ENCODE measurements at places on chromosomes 2 and 18.

GRCh38 chr2:163198007-163198406 lies 359.4 kb upstream of the KCNH7 start:
- DNase-seq, result no peak

GRCh38 chr2:88139203-88139702 lies 11.4 kb upstream of the FABP1 start:
- no peak for DNase-seq

DNA sequence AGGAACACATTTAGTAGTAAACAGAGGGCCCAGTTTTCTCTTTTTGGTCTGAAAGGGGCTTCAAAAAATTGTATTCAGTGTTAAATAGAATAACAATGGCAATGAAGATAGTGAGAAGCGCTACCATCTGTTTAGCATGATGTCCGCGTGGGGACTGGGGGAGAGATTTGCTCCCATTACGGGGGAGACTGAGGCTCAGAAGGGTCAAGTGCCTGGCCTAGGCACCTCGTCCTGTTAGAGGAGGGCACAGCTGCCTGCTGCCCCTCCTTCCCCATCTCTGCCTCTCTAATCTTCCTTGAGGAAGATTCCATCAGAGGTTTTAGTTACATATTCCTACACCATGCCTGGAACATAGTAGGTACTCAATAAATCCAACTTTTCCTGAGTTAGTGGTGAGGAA lies 10.1 kb upstream of the TMEM185B start:
- no peak for DNase-seq

GRCh38 chr2:235749771-235750160 lies 255.9 kb downstream of the AGAP1 start:
- DNase-seq, result no peak

DNA sequence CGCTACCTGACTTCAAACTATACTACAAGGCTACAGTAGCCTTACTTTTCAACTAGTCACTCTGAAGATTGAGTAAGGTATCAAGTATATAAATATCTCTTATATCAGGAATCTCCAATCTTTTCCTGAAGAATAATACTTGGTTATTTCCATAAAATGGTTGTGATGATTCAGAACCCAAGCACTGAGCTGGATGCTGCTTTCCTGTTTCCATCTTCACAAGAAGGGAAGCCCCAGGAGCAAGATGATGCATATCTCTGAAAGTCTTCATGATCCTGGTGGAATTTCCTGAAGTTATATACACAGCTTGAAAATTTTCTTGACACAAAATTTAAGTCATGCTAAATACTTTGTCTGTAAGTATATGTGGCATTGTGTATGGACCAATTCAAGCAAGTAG lies 243.9 kb upstream of the TANK start:
- no peak for DNase-seq

DNA sequence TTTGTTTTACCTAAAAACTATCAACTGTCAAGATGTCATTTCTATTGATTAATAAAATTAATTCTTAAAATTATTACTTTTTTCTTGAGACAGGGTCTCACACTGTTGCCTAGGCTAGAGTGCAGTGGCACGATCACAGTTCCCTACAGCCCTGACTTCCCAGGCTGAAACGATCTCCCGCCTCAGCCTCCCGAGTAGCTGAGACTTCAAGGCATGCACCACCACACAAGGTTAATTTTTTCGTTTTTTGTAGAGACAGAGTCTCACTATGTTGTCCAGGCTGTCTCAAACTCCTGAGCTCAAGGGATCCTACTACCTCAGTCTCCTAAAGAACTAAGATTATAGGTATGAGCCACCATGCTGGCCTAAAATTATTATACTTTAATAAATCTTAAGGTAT lies 18.7 kb downstream of the HNRNPLL start:
- DNase-seq, result no peak

- DNase-seq, result no peak
Observed at GRCh38 chr2:50720697-50721315, 311.1 kb downstream of the NRXN1 start.

- DNase-seq, result no peak
Observed at GRCh38 chr2:671787-672605, 5.2 kb downstream of the TMEM18 start.

DNA sequence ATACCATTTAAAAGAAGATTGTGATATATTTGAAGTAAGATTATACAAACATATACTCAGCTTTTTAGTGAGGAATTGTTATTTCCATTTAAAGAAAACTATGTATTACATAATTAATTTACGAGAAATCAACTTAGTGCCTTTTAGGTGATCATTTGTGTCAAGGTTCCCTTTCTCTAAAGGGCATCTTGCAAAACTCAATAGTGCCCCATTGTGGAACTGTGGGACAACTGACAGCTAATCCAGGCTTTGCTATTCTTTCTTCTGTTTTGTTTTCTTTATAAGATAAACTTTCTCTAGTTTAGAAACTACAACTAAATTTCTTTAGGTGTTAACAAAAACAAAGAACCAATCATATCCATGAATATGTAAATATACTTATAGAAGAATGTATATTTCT lies 24.3 kb upstream of the VIT start:
- no peak for DNase-seq

DNA sequence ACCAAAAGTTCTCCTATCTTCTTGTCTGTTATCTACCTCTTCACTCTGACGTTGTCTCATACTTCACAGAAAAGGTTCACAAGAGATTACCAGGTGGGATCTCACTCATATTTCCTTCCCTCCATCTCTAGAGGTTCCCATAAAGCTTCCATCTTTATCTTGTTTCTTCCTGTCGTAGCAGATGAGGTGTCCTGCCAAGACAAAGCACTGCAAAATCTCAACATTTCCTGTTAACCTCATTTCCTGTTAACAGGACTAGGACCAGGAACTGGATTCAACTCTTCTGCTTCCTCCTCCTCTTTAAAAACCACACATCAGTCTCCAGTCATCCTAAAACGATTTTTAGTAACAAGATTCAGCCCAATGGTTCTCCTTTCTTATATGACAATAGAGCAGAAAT lies 512.8 kb upstream of the NRP2 start:
- DNase-seq, result no peak

DNA sequence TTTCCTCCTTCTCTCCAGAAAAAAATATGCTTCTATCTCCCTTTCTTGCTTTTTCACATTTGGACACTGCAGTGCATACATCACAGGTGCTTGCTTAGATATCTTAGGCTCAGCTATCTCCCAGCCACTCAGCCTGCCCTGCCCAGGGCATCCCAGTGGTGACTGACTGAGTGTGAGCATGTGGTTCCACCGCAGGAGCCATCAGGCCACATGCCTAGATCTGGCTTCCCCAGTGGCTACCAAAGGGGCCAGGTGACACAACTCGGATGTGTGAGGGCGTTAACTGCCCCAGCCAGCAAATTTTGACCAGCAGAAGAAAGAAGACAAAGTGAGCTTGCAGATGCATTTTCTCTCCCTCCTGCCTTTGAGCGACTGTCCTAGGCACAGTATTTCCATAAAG lies 25.5 kb downstream of the SP5 start:
- no peak for DNase-seq

DNA sequence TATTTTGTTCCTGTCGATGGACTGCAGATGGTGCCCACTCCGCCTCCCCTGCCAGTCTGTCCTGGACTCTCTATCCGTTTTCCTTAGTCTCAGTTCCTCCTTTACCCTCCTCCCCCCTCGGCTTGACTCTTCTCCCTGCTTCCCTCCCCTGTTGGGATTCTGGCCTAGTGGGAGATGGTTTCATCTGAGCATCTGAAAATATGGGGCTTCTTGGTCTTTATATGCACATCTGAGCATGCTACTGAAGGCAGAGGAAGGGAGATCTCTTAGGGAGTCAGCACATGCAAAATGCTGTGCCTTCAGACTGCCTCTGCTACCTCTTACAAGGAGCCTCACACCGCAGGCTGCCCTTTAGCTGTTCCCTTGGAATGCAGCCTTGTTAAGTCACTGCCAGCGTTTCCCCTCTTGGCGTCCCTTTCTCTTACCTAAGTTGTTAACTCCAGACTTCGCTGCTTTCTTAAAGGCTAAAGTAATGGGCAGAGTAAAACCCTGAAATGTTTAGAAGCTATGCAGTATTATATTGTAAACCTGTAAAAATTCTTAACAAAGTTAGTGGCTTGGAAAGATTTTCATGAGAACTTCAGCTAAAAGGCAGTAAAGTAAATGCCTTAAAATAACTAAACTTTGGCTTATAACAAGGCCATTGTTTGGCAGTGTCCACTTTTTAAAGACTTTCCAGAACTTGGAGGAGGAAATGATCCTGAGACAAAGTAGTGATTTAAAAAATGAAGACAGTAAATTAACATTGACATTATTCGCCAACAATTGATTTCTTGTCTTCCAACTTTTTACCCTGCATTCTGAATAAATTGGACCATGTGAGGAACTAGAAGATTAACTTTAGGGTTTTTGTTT lies 49.8 kb downstream of the LDLRAD4 start:
- DNase-seq, result no peak

DNA sequence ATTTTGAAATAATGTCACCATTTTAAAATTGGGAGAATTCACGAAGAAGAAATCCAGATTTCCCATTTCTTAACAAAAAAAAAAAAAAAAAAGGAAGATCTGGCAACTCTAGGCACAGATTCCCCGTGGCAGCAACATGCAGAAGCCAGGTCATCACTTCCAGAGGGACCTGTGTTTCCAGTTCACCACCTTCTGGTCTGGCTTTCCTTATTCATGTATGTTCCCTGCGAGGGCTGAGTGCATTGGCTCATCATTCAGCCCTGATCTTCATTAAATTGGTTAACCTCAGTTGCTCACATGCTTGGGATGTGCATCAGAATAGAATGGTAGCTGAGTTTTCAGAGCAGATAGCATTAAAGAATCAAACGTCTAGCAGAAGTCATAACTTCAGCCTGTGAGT lies 25.0 kb upstream of the MAP3K20 start:
- no peak for DNase-seq

GRCh38 chr2:139480161-139480650 lies 700.0 kb upstream of the NXPH2 start:
- no peak for DNase-seq

DNA sequence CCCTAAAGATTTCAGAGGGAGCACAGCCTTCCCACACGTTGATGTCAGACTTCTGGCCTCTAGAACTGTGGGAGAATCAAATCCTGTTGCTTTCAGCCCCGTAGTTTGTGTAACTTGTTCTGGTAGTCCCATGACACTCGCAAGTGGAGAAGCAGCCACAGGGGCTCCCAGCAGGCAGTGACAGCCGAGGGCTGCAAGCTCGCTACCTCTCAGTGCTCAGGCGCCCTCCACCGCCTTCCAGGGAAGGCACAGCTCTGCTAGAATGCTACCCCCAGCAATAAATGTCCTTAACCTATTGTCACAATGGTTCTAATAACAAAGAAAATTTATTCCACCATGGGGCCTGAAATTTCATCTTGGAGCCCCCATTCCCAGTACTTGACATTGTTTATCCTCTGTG lies 143.1 kb upstream of the ZNF236 start:
- DNase-seq, result no peak

GRCh38 chr18:31741097-31741735 lies 19.5 kb downstream of the SLC25A52 start:
- DNase-seq, result no peak

GRCh38 chr2:132984731-132985130 lies 314.7 kb upstream of the LYPD1 start:
- no peak for DNase-seq

DNA sequence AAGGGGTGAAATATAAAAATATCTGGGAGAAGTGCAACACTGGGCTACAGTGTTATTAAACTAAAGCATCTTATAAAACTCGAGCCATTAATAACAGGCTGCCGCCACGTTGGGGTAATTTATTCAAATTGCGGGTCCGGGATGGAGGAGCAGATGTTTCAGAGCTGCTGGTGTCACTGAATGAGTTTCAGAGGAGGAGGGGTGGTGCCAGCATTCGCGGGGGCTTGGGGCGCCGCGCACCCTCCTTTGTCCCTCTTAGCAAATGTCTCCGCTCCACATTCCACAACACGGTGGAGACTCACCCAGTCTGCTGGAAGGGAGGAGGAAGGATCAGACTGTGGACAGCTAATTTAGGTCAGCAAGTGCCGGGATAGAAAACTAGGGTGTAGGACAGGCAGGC lies 260.5 kb downstream of the CELF4 start:
- no peak for DNase-seq

- no peak for DNase-seq
Observed at GRCh38 chr2:121368836-121369235, 83.8 kb upstream of the TFCP2L1 start.

DNA sequence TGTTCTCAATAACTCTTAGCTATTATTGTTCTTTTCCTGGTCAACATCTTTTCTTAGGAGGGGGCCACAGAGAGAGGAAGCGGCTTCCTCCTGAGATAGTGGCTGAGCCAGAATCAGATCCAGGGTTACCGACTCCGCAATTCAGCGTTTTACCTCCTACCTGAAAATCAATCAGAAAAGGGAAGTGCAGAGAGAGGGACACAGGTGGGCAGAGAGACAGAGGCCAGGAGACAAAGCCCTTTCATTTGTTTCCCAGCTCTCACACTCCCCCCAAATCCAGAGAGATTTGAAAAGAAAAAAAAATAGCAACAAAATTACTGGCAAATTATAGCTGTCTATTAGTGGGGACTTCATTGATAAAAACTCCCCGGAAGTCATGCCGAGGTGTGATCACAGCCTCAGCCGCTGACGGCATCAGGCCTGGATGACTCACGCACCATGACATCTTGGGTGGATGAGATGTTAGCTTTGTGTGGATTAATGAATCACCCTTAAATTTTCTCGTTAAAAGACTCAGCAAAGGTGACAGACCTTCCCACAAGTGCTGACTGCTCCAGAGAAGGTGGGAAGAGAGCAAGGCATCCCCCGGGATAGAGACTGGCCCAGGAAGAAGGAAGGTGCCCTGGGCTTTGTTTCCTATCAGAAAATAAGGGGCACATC lies 120.7 kb downstream of the LOXHD1 start:
- no peak for DNase-seq

DNA sequence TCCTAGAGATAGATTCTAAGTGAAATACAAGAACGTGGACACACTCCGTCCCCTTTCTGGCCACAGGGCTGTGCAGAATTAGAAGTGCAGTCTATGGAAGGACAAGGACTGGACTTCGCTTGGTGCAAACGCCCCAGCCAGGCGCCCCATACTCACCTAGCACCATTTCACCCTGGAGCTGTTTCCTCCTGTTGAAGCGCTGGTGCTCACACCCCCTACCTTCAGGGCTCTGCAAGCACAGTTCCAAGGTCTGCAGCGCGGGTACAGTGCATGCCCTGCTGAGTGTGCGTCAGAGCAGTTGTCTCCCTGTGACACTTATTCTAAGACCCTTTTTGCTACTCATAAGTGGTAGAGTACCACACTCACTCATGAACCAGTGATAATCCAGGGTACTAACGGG lies 3.0 kb downstream of the HPCAL1 start:
- DNase-seq, result no peak

DNA sequence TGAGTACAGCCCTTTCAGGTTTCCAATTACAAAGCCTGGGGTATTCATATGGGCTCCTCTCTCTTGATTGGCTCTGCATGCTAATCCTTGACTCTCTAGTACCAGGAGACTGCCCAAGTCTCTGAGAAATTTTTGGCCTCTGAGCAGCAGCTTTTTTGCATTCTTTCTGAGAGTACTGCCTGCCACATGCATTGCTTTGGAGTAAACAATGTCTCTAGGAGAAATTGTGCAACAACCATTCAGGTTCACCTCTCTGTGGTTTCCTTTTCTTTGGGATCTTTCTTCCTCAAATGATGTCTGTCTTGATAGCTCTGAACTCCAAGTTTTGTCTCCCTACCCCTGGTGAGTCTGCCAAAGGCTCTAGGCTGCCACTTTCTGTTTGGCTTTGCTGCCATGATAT lies 115.8 kb upstream of the SETBP1 start:
- no peak for DNase-seq

Measured in dorsolateral prefrontal cortex (tissue), 122 donors.